ENCODE measurements at places on chromosomes 2 and 18.

- DNase-seq, result peak; percentile 77
Measured at GRCh38 chr2:240604291-240604938, 17.9 kb downstream of the CAPN10 start.

DNA sequence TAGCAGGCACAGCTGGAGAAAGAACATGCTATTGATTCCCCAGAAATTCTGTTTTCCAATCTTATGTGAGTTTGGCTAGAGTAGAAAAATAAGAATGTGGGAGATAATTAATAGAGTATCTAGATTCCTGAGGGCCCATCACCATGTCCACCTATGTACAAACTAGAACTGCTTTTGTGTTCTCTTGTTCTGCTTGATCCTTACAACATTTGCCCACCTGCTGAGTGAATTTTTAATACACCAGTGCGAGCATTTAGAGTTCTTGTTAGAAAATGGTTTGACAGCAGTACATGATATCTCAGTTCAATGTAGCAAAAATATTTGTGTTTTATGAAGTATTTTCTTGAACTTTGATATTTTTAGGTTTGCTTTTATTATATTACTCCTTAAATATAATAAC, 52.3 kb upstream of the SPAG16 start:
- DNase-seq, result no peak

DNA sequence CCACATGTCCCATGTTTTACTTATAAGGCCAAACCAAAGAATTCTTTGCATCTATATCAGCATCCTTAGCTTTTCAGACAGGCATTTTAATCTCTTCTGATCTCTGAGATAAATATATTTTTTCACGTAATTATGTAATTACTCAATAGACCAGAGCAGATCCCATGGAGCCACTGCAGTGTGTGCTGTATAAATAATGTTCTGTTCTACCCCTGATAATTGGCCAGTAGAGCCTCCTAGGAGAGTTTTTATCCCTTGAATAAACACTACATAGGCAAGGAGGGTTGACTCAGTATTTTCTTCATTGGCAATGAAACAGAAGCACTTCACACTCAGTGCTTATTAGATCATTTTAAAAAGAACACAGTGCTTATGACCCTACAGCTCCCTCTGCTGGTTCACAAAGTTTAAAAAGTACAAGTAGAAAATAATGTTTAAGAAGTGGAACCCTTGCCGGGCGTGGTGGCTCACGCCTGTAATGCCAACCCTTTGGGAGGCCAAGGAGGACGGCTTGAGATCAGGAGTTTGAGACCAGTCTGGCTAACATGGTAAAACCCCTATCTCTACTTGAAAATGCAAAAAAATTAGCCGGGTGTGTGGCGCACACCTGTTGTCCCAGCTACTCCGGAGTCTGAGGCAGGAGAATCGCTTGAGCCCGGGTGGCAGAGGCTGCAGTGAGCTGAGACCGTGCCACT, 91.9 kb downstream of the PPP1R1C start:
- DNase-seq, result peak; percentile 88

DNA sequence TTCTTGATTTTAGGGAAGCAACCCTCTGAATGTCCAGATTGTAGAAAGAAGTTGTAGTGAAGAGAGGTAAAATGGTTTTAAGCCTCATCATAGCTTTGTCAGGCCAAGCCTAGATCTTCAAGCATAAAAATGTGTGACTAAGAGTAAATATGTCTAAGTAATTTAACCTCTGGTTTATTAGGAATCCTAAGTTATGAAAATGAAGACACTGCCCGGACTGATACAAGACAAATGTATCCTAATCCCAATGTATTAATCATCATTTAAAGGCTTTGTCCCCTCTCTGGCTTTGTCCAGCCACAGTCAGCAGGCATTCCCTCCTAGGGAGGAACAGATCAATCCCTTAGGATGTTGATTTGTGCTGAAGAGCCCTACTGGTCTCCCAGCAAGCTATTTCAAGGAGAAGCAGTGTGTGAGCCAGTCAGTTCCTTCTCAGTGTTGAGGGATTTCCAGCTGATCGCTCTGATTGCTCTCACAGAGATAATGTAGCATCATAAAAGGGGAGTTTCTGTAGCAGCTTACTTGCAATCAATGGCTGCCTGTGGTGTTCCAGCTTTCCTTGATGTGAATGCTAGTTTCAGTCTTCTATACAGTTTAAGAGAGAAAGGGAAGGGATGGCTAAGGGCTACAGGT, 796.1 kb downstream of the EPHA4 start:
- DNase-seq, result no peak

GRCh38 chr2:237194081-237194480, 108.4 kb downstream of the COPS8 start:
- DNase-seq, result no peak

DNA sequence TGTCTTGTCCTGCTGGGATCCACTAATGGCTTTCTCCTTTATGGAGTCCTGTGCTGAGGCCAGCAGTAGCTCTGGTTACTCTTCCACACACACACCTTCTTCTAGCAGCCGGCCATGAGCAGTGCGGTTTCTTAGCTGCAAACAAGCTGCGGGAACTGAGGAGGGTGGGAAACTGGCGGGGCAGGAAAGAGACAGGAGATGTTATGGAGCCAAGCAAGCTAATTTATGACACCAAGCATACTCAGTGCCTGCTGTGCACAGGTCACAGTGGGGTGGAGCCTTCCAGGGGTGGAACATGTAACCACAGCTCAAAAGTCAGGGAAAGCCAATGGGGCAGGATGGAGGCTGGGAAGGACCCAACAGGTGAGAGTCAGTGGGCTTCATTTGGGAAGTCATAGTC, 180.8 kb downstream of the FAM210A start:
- no peak for DNase-seq

GRCh38 chr2:10912796-10913455, 1.2 kb downstream of the KCNF1 start:
- DNase-seq, result no peak

DNA sequence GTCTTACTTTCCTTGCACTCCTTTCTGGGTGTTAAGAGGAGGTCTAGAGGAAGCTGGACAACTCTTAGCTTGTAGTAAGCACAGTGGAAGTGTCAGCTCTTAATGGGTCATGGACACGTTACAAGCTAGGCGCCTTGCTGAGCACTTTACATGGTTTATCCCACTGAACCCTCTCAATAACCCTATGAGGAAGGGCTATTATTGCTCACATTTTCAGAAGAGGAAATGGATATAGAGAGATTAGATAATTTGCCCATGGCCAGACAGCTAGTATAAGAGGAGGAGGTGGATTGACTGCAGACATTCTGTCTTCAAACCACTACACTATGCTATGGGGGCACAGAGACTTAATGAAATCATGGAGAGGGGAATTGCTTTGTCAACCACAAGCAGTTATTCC, 8.3 kb upstream of the IL1RN start:
- no peak for DNase-seq

GRCh38 chr2:207107131-207107530, 58.6 kb downstream of the KLF7 start:
- DNase-seq, result no peak

DNA sequence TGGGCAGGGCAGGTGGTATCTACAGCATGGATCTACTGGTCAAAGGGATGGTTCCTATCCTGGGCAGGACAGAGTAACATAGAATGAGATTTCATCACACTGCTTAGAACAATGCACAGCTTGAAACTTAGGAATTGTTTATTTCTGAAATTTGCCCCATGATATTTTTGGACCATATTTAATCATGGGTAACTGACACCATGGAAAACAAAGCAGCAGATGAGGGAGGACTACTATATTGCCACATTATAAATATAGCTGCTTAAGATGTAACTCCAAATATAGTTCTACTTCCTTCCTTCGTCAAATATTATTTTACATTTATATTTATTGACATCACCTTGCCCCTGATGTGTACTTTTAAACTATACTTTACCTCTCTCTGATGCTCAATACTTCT, 254.7 kb downstream of the PTPRM start:
- DNase-seq, result no peak

DNA sequence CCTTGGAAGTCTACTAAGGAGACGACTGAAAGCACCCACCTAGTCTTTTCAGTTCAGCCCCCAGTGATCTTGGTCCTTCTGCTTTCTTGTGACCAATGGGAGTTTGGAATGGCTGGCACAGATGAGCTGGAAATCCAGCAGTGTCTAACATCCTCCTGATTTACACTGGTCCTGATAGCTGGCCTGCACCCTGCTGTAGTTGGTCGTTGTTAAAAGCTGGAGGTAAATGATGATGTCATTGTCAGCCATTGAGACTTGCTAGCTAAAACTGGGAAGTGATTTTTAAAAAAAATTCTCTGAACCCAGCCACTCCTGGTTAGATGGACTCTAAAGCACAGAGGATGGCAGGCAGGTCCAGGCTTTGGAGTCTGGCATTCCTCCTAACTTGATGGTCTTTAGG, 19.3 kb downstream of the CCT7 start:
- no peak for DNase-seq

- peak; percentile 25 for DNase-seq
Measured at GRCh38 chr2:70785137-70785911, 5.1 kb downstream of the FIGLA start.

DNA sequence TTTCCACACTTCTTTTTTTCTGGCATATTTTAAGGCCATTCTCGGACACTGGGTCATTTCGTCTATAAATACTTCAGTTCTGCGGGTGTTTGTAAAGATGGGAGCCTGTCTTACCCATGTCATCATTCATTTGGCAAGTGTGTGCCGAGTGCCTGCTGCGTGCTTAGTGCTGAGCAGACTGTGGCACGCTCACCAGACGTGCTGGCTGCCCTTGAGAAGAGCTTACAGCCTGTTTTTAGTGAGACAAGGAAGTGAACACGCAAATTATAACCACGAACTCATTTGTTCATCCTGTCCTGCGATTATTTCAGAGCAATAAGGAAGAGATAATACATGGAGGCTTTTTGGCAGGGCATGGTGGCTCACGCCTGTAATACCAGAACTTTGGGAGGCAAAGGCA, 10.4 kb upstream of the STON1 start:
- no peak for DNase-seq

DNA sequence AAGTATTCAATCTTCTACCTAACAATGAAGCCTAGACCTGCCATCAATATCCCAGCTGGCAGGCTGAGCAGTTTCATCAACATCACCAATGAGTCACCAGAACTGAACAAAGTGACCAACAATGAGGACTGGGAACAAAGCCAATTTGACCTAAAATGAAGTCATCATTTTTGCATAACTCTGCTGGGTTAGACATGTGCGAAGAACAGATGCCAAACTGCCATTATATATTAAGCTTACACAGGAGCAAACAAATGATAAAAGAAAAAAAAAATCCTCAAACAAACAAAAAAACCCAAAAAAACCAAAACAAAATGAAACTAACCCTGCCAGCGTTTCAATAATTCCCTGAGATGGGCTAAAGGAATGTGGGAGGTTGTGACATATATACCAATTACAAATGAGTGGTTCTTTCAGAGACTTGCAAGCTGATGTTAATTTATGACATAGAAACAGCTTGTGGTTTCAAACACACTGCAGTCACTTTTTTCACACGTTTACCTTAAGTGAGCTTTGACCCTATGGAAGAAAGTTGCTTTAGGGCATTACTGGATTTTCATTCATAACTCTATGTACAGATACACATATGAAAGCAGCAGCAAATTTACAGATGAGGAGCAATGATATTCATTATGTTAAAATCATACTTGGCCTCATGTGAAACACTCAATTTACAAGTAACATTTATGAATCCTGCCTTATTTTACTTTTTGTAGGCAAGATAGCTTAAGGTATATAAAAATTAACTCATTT, 56.9 kb upstream of the CCDC141 start:
- peak; percentile 99 for DNase-seq

DNA sequence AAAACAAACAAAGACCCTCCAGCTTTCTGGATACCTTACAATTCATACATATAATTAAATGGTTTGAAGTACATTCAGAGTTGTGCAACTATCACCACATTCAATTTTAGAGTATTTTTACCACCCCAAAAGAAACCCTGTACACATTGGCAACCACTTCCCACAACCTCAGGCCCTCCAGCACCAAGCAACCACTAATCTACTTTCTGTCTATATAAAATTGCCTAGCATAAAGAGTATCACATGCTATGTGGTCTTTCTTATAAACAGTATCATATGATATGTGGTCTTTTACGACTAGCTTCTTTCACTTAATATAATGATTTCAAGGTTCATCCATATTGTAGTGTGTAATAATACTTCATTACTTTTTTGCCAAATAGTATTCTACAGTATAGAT, 7.3 kb downstream of the IER3IP1 start:
- DNase-seq, result no peak

- no peak for DNase-seq
Measured at GRCh38 chr18:23897733-23898132, 116.8 kb upstream of the TTC39C start.

DNA sequence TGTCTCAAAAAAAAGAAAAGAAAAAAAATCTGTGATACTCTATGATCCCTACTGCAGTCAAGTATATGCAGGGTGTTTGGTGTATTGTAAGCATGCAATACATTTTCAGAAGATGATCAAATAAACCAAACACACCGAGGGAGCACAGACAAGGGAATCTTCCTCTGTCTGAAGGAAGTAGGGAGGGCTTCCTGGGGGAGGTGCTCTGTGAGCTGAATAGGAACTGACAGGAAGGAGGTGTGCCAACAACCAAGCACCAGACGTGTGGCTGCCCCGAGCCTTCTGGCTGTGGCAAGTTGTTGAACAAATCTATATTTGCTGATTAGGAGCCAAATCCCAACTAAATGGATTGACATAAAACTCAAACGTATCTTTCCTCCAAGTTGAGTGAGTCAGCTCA, 14.6 kb downstream of the THNSL2 start:
- DNase-seq, result no peak

- no peak for DNase-seq
Measured at GRCh38 chr18:66757946-66758345, 154.1 kb upstream of the CDH19 start.

- peak; percentile 98 for DNase-seq
Measured at GRCh38 chr2:217685255-217685605, 317.6 kb downstream of the TNS1 start.

DNA sequence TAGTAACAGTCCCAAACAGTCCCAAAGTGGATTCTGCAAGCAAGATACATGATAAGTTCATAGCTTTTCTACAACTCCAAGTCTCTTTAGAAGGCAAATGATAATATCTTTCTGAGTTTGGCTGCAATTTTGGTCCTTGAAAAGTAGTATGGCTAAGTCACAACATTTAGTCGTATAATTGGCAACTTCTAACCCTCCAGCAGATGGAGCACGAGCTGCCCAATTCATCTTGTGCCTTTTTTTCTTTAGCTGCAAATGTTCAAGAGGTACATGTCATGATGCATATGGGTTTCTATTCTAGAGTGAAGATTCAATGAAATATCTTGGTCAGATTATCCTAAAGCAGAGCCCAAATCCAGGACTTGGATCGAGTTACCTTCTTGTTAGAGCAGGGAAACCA, 127.0 kb upstream of the KLHL14 start:
- DNase-seq, result no peak
